SW 1271 (cell line): ENCODE measurements at places on chromosomes 2 and 18.

- no peak for DNase-seq
Measured at GRCh38 chr2:189147361-189147760, 32.2 kb downstream of the COL5A2 start.

DNA sequence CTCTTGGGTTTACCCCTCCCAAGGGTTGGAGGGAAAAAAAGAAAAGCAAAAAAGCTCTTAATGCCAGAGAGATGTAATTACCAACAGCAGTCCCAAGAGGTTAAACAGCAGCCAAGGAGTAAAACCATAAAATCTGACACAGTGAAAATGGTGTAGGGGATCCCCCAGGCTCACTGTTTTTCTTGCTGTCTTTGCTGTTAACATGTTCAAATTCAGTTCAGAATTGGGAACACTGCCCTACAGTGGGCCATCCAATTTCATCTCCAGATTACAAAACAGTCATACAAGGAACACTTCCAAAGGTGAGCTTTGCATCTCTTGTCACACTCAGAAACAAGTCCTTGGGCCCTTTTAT is 54.5 kb downstream of the PLEKHM3 start:
- no peak for DNase-seq

DNA sequence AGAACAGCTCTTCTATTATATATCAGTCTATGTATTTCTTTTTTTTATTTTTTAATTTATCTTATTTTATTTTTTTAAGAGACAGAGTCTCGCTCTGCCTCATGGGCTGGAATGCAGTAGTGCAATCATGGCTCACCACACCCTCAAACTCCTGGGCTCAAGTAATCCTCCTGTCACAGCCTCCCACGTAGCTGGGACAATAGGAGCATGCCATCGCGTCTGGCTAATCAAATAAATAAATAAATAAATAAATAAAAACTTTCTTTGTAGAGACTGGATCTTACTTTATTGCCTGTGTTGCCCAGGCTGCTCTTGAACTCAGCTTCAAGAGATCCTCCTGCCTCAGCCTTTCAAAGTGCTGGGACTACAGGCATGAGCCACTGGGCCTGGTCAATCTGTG is 117.0 kb downstream of the RBMS1 start:
- DNase-seq: no peak

- no peak for DNase-seq
Measured at GRCh38 chr18:36519358-36519757, 221.8 kb downstream of the FHOD3 start.

GRCh38 chr2:64538764-64539433 is 14.8 kb downstream of the AFTPH start:
- no peak for DNase-seq

DNA sequence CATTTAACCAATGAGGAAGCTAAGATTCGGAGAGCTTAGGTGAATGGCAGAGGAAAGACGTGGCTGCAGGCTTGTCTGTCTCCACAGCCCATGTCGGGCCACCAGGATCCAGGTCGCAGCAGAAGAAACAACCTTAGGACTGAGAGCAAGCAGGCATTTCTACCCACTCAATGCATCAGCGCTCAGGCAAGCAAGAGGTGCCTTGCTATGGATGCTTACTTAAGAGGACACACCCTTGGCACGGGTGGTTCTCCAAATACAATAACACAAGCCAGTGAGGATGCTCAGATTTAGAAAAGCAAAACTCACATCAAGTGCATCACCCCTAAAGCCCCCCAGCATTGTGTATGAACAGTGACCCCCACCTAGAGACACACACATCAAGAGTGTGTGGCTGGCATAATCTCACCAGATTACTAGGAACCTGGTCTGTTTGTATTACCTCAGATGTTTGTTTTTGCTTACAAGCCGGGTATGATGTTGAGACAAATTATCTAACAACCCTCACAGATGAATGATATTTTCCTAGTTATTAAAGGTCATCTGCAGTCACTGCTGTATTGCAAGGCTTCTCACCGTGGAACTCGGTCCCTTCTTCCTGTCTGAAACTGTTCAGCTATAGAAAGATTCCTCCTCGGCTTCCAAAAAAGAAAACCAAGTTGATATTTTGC is 34.2 kb upstream of the NPAS2 start:
- DNase-seq: no peak

DNA sequence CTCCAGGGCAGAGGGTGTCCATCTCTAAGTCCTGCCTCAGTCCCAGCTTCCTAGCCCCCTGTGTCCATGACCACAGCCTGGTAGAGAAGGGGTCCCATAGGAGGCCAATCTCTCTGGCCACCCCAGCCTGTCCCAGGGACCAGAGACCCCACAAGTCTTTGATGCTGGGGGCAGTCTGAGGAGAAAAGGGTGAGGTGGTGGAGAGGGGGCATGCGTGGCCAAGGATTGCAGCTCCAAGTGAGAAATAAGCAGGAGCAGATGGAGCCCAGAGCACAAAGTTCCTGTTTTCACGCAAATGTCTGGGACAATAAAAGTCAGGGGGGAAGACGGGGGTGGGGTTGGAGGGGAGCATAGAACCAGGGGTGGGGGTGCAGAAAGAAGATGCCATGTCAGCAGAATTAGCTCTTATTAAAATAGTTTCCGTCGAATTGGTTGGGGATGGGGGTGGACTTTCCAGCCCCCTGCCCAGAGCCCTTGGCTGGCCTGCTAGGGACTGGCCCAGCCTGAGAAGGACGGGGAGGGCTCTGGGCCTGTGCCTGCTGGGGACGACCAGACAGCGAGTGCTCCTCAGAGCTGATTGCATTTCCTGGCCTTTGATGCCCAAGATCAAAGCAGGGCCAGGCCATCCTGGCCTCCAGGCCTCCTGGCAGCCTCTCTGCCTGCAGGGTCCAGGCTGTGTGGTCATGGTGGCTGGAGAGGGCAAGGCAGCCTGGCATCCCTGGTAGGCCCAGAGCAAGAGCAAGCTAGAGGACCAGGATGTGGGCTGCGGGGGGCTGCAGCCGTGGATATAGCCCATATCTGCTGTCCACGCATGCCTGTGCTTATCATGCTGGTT is 337.1 kb downstream of the DYSF start:
- no peak for DNase-seq

- DNase-seq: no peak
Measured at GRCh38 chr18:7908681-7909299, 341.7 kb downstream of the PTPRM start.
